ENCODE measurements at places on chromosomes 2 and 18. TPM values are rescaled to one million over a fixed set of nuclear protein-coding genes. Genes with fewer than 3 reads are reported as not detected.

DNA sequence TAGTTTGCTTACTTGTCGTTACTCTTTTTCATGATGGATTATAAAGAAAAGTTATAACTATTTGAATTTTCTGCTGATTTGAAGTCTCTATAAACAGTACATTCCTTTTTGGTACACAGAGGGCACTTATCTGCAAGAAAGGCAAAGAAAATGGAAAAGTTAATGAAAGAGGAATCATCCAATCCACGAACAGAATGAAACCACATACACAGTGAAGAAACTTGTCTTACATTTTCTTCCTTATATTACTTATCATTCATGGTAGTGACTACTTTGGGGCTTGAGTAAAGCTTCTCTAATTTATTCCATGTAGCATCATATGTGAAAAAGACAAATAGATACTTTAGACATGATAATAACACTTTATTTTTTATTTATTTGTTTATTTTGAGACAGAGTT is 14.8 kb upstream of the ACTR3 start:
- no peak for DNase-seq

DNA sequence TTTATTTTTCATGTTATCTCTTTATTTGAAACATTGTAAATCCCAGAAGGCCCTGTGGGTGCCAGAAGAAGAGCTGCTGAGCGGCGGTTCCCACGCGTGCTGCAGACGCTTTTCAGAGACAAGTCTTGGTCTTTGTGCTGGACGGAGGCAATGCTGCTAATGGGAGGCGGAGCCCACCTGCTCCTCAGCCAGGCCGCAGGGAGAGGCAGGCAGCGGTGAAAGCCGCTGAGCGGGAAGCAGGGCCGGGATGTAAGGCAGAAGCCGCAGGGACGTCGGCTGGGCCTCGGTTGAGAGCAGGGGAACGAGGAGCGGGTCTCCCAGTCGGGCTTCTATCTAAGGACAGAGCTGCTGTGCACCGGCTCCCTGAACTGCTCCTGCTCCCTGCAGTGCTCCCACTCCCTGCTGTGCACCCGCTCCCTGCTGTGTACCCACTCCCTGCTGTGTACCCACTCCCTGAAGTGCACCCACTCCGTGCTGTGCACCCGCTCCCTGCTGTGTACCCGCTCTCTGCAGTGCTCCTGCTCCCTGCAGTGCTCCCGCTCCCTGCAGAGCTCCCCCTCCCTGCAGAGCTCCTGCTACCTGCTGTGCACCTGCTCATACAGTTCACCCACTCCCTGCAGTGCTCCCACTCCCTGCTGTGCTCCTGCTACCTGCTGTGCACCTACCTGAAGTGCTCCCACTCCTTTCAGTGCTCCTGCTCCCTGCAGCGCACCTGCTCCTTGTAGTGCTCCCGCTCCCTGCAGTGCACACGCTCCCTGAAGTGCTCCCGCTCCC is 16.4 kb downstream of the TMEM18 start:
- no peak for DNase-seq

DNA sequence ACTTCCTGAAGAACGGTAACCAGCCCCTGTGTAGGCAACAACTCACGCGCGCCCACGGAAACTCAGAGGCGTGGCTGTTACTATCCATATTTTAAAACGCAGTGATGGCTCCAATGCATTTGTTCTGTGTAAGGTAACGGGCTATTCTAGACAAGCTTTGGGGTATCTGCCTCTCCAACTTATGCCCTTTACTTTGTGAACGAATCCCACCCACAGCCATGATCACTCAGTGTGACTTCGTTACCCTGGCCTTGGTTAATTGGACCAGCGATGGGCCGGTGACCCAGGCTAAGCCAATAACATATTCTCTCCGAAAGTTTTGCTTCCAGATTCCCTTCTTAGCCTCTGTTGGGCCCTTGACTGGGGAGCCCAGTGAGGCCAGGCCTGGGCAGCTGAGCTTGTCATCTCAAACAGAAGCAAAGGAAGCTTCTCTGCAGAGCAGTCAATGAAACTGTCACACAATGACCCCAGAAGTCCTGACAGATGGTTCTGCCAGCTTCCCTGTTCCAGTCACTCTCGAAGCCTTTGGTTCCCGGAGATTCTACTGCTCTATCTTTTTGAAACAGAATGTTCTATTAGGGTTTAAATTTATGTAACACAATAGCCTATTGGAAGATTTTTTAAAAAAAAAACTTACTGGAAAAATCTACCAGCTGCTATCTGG is 30.7 kb upstream of the ROCK2 start:
- no peak for DNase-seq

- no peak for DNase-seq
Measured at GRCh38 chr2:219475278-219475677, 23.4 kb upstream of the GMPPA start.

GRCh38 chr2:221610255-221610654 is 38.2 kb upstream of the EPHA4 start:
- DNase-seq, result no peak

DNA sequence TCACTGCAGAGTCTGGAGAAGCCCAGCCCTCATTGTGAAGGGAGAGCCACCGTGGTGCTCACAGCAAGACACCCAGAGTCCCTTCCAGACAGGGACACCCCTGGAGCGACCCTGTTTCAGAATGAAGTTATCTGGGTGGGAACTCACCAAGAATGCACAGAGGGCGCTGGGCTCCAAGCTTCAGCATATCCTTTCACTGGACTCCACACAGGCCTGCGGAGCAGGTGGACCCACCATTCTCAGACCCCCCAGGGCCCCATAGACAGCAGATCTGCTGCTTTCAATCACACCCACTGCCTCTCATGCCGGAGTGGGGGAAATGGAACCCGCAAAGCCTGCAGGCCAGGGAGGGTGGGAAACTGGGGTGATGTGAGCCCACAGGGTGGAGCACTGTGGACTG is 87.8 kb downstream of the RRM2 start:
- no peak for DNase-seq

GRCh38 chr18:76980663-76981395 is 151.8 kb downstream of the MBP start:
- DNase-seq, result no peak

GRCh38 chr18:12079491-12080237 is 14.0 kb upstream of the ANKRD62 start:
- peak; percentile 30 for DNase-seq

DNA sequence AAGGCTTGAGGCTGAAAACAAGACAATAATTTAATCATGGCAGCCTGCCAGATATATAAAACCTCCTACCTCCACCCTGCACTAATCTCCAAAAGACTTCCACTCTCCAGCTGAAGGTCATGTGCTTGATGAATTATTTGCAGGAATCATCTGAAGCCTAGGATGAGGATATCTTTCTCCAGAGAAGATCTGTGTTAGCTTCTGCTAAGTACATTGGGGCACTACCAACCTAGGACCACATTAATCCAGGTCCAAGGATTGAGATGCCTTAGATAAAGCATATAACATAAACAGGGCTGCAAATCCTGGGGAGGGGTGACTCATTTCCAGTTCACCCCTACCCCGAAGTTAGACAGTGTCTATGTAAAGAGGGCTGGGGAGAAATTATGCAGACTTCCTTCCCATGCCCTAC is 80.5 kb upstream of the FRZB start:
- DNase-seq, result peak; percentile 22

DNA sequence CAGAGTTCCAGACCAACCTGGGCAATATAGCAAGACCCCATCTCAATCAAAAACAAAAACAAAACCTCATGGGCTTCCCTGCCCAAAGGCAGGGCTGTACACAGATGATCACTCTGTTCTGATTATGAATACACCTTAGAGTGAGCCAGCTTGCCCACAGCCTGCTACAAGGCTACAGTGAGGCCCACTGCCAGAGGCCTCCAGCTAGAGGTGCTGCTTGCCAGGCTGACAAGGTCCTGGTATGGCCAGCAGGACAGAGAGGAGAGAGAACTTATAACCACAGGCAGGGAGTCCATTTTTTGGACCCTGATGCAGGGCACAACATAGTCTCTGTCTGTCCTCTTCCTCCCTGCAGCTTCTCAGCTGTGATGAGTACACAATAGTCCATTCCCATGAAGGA is 41.5 kb downstream of the KANSL3 start:
- DNase-seq, result no peak

GRCh38 chr2:98412751-98413458 is 31.8 kb upstream of the INPP4A start:
- DNase-seq, result peak; percentile 55

GRCh38 chr2:169286624-169287231 is 75.6 kb downstream of the LRP2 start:
- DNase-seq, result no peak

DNA sequence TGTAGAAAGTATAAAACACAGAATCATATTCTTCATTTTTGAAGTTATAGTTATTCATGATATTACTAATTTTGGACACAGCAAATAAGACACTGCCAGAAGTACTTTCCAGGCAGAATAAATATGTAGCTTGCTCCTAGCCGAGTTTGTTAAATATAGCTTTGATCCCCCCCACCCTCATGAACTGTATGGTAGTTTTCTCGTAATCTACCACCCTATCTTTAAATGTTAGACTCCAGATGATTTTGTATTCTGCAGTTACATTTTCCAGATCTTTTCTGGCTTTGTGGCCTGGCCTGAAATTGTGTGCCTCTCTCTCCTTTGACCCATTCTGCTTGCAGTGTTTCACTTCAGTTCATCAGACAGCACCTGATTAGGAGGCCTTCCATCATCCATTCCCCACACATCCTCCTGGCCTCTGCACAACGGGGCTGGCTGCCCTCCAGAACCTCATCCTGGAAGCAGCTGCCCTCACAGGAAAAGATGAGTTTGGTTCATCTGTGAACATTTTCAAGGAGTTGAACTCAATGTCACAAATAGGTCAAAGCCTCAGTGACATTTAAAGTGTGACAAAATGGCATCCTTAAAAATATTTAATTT is 4.7 kb upstream of the KCNJ3 start:
- no peak for DNase-seq

GRCh38 chr18:74493689-74494088 is 2.5 kb upstream of the CNDP2 start:
- DNase-seq, result peak; percentile 55

GRCh38 chr18:56196495-56197225 is 441.7 kb downstream of the TXNL1 start:
- peak; percentile 42 for DNase-seq

- no peak for DNase-seq
Measured at GRCh38 chr2:172425336-172425735, 2.0 kb upstream of the ITGA6 start.

- DNase-seq, result no peak
Measured at GRCh38 chr2:234592541-234592940, 95.7 kb upstream of the ARL4C start.

DNA sequence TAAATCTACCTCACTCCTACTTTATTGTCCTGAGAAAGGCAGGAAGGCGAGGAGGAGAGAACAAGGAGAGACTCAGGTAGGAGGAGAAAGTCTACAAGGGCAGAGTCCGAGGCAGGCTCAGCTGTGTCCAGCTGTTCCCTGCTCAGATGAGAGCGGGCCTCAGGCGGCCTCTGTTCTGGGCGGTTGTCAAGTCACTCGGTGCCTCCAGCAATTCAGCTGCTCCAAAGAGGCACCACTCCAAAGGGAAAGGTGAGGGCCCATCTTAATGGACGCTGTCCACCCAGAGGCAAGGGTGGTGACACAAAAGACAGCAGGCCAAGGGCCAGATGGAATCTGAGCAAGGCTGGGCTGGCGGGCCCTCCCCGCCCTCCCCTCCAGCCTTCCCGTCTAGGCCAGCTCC is 101.4 kb upstream of the EPAS1 start:
- DNase-seq, result no peak

GRCh38 chr18:6397931-6398566 is 16.7 kb downstream of the L3MBTL4 start:
- no peak for DNase-seq

DNA sequence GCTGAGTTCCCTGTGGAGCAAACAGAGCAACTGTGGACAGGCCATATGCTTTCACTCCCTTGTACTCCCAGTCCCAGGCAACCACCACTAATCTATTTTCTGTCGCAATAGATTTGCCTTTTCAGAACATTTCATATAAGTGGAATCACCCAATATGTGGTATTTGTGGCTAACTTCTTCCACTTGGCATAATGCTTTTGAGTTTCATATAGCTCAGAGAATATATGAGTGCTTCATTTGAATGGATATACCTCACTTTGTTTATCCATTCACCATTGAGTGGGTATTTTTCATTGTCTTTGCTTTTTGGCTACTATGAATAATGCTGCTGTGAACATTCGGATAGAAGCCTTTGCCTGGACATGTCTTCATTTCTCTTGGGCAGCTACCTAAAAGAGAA is 151.9 kb downstream of the CERS6 start:
- peak; percentile 39 for DNase-seq

DNA sequence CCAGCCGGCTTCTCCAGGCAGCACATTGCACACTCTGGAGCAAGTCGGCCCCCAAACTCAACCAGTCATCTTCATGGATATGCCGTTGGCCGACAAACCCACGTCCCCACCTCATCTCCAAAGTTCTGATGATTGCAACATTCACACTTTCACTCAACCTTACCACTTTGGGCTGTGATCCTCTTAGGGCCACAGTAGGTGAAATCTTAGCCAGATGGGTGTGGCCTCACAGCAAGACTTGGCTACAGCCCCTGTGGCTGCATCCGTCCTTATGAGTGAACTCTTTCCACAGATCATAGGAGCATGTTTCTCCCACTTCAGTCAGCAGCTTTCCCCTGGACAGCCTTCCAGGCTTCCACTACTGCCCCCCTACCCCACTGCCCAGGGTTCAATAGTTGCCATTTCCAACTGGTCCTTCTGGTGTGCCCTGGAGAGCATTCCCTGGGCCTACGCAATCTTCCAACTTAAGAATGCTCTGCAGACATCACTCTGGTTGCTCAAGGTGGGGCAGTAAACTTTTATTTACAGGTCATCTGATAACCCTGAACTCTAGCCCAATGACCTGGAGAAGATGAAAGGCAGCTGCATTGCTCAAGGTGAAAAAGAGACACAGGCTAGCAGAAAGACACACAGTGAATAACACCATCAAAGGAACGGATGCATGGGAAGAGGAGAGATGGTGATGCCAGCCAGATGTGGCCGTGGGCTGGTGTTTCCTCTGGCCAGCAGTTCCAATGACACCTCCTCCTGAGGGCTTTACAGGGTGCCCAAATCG is 34.5 kb downstream of the ARL4C start:
- DNase-seq, result no peak

DNA sequence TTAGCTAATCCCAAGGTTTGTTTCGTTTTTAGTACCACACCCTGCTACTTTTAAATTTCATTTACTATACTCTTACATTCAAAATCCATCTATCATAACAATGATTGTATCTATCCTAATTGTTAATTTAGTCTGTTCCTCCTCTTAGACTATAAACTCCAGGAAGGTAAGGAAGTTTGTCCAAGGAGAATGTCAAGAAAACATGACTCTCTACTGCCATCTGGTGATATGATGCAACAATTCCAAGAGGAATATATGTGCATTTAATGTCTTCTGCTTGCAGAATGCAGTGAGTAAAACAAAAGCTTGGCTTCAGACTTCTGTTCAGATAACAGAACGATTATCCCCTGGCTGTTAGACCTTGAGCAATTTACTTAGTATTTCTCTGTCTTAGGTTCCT is 1267.1 kb downstream of the LRP1B start:
- DNase-seq, result peak; percentile 69

The NTSR2 gene
- not detected for polyA plus RNA-seq

The KLHL41 gene
- polyA plus RNA-seq, result 0.10 TPM

The ANKRD29 gene
- 0.07 TPM for polyA plus RNA-seq

The MARCO gene
- polyA plus RNA-seq, result not detected

The MAPK4 gene
- polyA plus RNA-seq, result not detected

The SERPINB12 gene
- not detected for polyA plus RNA-seq
